ENCODE measurements at places on chromosomes 11 and 22. TPM values are rescaled to one million over a fixed set of nuclear protein-coding genes. Genes with fewer than 3 reads are reported as not detected.

DNA sequence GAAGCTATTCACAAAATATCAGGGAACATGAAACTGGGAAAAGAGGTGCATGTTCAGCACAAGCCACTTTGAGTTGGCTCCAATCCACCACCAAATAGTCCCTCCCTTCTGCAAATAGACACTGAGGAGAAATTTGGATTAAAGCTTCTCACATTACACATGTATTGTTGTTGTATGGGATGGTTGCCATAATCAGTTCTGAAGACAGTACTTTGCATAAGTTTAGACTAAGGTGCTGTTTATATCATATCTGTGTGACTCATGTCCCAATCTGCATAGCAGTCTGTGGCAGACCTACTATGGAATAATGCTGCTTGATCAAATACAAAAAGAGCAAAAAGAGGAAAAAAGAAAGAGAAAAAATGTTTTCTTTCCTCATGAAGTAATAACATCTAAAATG lies 376.7 kb upstream of the DDI1 start:
- DNase-seq: no peak

GRCh38 chr11:1121813-1122663 lies 35.7 kb upstream of the MUC5AC start:
- no peak for DNase-seq

GRCh38 chr11:73388265-73389133 lies 12.3 kb downstream of the RELT start:
- DNase-seq: no peak

GRCh38 chr11:73147771-73148681 lies 5.9 kb upstream of the FCHSD2 start:
- peak; percentile 82 for DNase-seq

DNA sequence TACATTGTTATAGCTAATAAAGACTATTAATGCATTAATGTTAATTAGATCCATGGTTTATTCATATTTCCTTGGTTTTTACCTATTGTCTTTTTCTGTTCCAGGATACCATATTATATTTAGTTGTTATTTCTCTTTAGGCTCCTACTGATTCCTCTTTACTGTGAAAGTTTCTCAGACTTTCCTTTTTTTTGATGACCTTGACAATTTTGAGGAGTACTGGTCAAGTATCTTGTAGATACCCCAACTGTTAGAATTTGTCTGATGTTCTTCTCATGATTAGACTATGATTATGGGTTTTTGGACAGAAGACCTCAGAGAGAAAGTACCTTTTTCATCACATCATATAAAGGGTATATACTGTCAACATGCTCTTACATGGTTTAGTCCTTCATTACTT lies 26.6 kb downstream of the EMSY start:
- DNase-seq: no peak

- no peak for DNase-seq
Measured at GRCh38 chr22:29747832-29748231, 19.0 kb downstream of the ZMAT5 start.

GRCh38 chr11:1454576-1454975 lies 32.0 kb downstream of the MOB2 start:
- no peak for DNase-seq

DNA sequence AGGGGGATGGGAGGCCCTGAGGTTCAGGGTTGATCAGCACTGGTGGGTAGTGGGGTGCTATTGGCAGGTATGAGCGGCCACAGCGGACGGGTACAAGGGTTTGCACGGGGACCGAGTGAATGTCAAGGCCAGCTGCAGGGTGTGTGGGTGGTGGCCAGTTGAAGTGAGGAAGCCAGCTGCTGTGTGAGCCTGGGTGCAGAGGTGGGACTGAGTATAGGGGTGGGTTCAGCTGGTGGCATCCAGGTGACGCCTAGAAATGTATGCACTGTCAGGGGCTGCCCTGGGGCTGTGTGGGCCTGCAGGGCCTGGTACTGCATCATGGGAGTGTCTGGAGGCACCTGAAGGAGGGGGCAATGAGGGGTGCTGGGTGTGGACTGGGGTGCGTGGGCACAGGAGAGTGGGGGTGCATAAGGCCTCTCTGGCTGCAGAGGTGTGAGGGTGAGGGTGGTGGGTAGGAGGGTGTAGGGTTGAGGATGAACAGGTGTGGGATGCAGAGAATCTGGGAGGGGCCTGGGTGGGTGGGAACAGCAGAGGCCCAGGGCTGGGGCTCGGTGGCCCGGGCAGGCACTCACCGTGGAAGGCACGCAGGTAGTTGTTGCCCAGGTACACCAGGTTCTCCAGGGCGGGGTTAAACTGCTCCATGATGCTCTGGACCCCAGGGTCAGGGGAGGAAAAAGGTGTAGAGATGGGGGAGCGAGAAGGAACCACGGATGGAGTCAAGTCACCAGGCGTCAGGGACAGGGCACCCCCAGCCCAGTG lies 1.7 kb downstream of the BAIAP2L2 start:
- DNase-seq: no peak

DNA sequence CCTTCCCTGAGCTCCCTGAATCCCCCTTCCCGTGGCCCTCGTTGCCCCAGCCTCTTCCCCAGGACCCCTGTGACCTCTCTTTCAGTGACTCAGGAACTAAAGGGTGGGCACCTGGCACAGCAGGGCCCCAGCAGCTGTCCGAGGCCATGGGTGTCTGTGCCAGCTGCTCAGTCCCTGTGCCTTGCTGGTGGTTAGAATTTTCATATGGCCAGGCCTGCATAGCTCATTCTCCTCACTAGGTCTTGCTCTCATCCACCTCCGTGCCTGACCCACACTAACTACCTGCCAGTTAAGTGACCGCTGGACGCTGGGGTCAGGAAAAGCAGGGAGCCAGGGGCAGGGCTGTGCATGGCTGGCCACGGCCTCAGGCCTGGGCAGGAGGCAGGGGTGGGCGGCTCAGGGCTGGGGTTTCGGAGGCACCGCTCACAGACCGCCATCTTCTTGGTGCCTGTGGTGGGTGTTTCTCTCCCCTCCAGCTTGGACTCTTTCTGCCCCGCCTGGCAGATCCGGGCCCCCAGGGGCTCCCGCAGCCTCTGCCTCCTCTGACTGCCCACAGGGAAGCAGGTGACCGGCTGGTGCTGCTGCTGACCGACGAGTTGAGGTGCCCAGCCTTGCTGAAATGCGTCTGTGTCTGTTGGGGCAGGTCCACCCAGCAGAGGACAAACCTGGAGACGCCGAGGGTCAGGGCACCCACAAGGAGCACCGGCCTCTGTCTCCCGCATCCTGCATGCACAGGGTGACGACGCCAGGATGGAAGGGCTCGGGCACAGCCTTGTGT lies 20.3 kb downstream of the MRGPRD start:
- no peak for DNase-seq

- no peak for DNase-seq
Measured at GRCh38 chr11:48193876-48194275, 22.7 kb upstream of the OR4B1 start.

DNA sequence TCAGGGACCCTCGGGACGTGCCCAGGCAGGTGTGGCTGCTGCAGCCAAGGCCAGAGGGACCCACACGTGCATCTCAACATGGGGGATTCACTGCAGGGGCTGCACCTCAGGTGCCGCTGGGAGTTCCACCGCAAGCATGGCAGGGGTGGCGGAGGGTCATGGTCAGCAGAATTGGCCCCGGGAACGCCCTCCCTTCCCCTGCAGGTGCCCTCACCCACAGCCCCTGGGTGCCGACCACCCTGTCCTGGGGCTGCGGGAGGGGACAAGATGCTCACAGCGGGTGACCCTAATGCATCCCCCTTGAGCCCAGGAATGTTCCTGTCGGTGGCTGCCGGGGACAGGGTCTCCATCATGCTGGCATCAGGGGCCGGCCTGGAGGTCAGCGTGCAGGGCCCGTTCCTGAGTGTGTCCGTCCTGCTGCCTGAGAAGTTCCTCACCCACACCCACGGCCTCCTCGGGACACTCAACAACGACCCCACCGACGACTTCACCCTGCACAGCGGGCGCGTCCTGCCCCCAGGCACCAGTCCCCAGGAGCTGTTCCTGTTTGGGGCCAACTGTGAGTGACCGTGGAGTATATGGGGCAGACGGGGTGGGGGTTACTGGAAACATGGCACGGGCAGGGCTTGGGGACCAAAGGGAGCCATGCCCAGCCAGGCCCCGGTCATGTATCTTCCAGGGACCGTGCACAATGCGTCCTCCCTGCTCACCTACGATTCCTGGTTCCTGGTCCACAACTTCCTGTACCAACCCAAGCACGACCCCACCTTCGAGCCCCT lies 5.8 kb downstream of the SUSD2 start:
- no peak for DNase-seq

GRCh38 chr11:95065336-95065735 lies 1.4 kb upstream of the SRSF8 start:
- no peak for DNase-seq

GRCh38 chr11:130474637-130475400 lies 26.4 kb downstream of the ADAMTS15 start:
- DNase-seq: no peak

DNA sequence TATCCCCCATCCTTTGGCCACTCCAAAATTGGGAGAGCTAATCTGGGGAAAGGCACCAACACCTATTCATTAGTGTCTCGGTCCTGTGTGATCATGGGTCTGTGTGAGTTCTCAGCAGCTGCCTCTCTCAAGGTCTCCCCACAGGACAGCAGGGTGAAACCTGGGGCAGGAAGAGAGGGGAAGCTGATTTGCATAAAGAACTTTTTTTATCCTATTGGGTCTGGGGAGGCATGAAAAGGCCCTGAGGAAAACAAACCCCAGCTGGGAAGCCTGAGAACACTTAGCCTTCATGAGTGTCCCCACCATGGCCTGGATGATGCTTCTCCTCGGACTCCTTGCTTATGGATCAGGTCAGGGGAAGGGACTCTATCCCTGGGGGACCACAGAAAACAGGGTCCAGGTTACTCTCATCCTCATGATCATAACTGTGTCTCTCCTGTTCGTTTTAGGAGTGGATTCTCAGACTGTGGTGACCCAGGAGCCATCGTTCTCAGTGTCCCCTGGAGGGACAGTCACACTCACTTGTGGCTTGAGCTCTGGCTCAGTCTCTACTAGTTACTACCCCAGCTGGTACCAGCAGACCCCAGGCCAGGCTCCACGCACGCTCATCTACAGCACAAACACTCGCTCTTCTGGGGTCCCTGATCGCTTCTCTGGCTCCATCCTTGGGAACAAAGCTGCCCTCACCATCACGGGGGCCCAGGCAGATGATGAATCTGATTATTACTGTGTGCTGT lies 116.0 kb upstream of the TOP3B start:
- DNase-seq: no peak

DNA sequence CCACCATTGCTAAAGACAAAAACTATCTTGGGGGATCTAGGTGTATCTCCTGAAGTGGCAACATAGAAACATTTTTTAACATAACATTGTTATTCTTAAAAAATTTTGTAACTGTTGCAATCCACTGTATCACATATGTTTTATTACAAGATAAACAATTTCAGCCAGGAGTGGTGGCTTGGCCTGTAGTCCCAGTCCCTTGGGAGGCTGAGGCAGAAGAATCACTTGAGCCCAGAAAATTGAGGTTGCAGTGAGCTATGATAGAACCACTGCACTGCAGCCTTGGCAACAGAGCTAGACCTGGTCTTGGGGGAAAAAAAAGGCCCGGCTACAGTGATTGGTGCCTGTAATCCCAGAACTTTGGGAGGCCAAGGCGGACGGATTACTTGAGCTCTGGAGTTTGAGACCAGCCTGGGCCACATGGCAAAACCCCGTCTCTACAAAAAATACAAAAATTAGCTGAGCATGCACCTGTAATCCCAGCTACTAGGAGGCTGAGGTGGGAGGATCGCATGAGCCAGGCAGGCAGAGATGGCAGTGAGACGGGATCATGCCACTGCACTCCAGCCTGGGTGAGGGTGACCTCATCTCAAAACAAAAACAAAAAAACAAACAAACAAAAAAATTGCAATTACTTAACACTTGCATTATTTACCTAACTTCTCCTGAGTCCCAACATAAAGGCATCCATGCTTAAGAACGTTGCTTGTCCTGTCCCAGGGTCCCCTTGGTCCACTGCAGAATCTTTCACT lies 1.5 kb upstream of the DEPDC5 start:
- no peak for DNase-seq

LRP5 gene
- total RNA-seq: 53.5 TPM

MOGAT2 gene
- 12.6 TPM for total RNA-seq

TRIM49 gene
- not detected for total RNA-seq

GLYAT gene
- 0.17 TPM for total RNA-seq

OR5AS1 gene
- total RNA-seq: not detected

CAVIN3 gene
- total RNA-seq: 96.9 TPM

OR4A15 gene
- not detected for total RNA-seq
